ENCODE measurements at places on chromosomes 7 and 10.

DNA sequence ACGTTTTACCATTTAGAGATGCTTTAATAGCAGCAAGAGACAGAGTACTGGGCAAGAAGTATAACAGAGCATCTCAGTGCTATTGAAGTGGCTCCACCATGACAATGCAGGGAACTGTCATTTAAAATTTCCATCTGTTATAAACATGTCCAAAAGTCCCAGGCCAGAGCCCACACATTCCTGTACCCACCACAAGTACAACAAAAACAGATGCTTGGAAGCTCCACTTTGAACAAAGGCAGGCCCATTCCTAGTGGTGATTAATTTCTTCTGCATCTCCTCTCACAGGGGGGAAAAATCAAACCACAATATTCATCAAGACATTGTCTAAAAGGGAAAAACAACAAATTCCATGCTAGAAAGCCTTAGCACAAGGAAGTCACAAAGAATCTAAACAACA lies 627.9 kb downstream of the PARD3 start:
- DNase-seq = no peak

GRCh38 chr10:26474026-26474425 lies 35.9 kb downstream of the APBB1IP start:
- DNase-seq = no peak

DNA sequence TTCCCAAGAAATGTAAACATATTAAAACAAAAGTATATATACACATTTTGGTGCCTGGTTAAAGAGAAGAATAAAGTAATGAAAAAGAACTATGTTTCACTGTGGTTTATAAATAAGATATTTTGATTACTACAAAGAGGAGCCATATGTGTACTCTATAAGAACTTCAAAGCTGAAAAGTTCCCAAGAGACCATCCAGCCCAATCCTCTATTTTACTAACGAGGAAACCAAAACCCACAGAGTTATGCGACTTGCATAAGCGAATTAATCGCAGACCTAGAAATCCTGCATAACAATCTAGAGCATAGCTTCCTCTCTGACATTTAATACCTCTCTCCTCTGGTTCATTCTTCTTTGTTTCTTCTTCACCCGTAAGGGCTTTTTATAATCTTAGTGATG lies 937.1 kb downstream of the CNTNAP2 start:
- DNase-seq = no peak

DNA sequence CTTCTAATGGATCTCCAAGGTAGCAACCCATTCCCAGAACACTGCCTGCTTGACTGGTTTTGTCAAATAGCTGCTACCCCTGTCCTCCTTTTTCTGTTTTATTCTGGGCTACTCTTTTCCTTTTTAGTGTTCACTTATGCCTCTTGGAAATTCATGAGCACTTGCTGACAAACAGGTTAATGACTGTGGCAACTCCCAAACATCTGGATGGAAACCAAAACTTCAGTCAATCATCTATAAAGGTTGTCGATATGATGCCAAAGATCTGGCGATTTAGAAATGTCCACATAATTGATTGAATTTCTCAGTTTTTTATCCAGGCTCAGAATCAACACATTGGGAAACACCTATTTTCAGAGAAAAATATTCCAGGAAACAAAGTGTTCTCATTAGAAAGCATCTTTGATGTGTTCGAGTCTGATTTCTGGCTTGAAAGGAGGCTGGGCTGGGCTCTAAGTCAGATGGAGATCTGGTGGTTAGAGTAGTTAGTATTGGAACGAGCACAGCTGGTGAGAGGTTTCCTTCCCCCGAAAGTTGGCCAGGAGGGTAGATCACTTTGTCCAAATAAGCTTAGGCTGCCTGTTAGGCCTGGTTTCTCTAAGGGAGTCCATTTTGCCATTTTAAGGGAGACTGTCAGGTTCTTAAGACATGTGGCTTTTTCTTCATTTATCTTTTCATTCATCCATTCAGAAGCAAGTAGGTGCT lies 17.8 kb downstream of the PAX2 start:
- DNase-seq = no peak

GRCh38 chr10:68516766-68517165 lies 10.6 kb downstream of the SLC25A16 start:
- no peak for DNase-seq

DNA sequence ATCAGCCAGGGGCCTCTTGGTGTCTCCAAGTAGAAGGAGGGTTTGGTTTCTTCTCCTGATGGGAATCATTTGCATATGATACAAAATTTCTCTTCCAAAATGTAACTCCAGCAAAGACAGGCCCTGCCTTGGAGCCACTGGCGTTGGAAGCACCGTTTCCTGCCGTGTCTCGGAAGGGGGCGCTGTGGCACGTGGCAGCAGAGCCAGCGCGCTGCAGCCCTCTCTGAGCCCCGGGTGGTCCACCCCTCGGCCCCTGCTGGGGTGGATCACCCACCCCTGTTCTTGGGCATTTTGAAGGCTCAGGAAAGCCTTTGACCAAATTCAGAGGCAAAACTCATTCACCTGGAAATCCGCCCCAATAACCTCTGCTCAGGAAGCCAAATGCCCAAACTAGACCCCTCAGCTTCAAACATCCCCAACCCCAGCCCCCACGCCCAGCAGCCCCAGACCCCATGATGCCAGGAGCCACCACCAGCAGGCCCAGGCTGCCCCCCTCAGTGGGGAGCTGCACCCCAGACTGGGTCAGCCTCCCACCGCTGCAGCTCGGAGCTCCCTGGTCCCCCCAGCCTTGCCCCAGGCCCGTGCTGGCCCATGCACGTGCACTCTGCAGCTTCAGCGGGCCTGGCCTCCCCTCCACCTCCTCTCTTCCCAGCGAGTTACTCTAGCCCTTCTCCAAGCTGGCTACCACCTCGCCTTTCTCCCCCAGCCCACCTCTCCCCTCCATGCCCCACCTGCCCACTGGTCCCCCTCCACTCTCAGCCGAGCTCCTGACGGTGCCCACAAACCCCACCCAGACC lies 29.5 kb upstream of the ELFN1 start:
- DNase-seq = no peak

- DNase-seq = no peak
Measured at GRCh38 chr10:11444531-11445228, 166.8 kb downstream of the USP6NL start.
